Fibroblast of pulmonary artery (primary cell): ENCODE measurements at places on chromosomes 13 and 19.

GRCh38 chr13:111590796-111591195 is 270.4 kb downstream of the TEX29 start:
- no peak for DNase-seq

- DNase-seq = peak; percentile 44
Measured at GRCh38 chr19:3369337-3370213, 3.2 kb downstream of the NFIC start.

GRCh38 chr19:3725640-3726310 is 17.6 kb downstream of the TJP3 start:
- no peak for DNase-seq

DNA sequence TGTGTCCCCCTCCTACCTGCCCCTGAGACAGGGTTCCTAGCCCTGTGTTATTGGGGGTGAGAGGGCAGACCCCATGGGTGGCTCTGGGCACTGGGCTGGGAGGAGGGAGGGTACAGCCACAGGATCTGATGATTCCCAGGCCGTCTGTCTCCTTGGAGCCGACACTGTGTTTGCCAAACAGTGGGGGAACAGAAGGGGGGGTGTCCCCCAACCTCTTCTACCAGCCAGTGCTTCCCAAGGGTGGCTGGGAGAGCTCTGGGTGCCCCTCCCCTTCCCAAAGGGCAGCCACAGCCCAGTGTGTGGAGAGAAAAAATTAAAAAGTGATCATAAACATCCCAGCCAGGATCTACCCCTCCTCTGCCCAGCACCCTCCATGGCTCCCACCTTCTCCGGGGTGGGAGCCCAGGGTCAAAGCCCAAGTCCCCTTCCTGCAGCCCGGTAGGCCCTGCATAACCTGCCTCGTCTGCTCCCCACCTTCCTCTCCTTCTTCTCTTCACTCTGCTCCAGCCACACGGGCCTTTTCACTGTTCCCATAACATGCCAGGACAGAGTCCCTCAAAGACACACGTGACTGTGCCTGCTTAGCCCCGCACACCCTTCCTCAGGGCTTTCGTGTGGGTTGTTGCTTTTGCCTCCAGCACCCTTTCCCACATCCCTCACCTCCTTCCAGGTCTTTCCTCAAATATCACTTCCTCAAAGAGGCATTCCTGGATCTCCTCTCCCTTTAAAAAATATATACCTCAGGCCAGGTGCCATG is 1.4 kb upstream of the PLIN4 start:
- DNase-seq = peak; percentile 19

GRCh38 chr13:20911037-20911436 is 8.5 kb upstream of the XPO4 start:
- DNase-seq = no peak

DNA sequence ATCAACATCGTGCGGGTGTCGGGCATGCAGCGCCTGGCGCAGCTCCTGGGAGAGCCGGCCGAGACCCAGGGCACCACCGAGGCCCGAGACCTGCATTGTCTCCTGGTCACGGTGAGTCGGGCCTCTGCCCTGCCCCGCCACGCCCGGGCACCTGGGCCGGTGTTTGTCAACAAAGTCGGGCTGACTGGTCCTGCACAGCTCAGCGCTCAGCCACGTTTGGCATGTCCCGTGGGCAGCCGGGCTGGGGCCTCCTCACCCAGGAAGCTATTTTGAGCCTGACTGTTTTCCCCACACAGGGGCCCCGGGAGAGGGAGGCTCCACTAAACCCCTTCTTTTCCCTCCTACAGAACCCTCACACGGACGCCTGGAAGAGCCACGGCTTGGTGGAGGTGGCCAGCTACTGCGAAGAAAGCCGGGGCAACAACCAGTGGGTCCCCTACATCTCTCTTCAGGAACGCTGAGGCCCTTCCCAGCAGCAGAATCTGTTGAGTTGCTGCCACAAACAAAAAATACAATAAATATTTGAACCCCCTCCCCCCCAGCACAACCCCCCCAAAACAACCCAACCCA is 1.3 kb downstream of the GADD45B start:
- no peak for DNase-seq

DNA sequence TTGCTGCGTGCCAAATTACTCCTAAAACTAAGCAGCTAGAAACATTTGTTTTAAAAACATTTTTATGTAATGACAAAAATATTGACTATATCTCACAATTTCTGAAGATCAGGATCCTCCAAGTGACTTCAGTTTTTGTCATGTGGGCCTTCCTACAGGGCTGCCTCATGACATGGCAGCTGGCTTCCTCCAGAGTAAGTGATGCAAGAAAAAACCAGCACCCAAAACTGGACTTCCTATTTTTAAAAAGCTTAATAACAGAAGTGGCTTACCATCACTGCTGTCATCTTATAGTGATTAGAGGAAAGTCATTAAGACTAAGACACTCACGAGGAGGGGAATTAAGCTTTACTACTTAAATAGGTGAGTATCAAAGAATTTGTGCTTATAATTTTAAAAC is 681.7 kb downstream of the PCDH17 start:
- no peak for DNase-seq

- DNase-seq = no peak
Measured at GRCh38 chr13:24642219-24642618, 38.0 kb upstream of the ATP12A start.

DNA sequence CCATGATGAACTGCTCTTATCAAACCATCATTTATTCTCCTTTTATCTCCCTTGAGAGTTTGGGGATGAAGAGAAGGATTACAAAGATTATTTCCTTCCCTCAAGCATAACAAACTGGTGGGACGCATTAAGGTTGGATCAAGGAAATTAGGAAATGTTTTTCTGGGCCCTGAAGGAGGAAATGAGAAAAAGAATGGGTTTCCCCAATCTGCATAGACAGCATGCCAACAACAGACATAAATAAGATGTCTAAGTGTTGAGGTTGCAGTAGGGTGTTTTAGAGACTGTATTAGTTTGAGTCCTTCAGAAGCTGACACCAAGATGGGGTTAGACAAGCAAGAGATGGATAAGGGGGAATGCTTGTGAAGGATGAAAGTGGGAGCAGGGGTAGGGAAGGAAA is 7.3 kb downstream of the EPSTI1 start:
- DNase-seq = no peak

GRCh38 chr19:44212866-44213346 is 574 bp downstream of the ZNF227 start:
- peak; percentile 37 for DNase-seq

DNA sequence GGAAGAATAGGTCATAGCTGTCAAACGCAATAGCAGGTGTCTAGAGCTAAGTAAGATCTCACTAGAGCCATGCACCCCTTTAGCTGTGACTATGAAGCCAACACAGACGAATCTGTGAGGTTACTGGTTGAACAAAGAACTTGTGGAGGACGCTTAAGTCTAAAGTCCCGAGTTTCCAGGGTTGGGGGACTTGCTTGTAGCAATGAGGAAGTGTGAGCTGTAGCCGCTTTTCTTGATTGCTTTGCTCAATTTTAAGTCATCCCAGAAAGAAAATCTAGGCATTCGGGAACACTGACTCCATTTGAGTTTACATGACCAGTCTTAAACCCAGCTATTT is 1.6 kb downstream of the GPC5 start:
- no peak for DNase-seq

DNA sequence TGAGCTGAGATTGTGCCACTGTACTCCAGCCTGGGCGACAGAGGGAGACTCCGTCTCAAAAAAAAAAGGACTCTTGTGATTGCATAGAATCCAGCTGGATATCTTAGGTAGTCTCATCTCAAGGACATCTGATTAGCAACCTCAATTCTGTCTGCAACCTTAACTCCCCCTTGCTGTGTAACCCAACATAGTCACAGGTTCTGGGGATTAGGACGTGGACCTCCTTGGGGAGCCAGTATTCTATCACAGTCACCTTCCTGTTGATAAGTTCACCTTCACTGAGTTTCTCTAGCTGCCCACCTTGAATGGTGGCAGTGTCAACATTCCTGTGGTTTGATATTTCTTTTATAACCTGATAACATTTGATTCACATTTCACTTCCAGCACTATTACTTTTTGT is 27.2 kb downstream of the GPR18 start:
- DNase-seq = no peak

- no peak for DNase-seq
Measured at GRCh38 chr19:15976836-15977689, 28.3 kb downstream of the OR10H4 start.

- DNase-seq = no peak
Measured at GRCh38 chr19:40785526-40785925, 7.5 kb downstream of the RAB4B start.

- no peak for DNase-seq
Measured at GRCh38 chr19:19427944-19428343, 22.5 kb downstream of the GATAD2A start.

DNA sequence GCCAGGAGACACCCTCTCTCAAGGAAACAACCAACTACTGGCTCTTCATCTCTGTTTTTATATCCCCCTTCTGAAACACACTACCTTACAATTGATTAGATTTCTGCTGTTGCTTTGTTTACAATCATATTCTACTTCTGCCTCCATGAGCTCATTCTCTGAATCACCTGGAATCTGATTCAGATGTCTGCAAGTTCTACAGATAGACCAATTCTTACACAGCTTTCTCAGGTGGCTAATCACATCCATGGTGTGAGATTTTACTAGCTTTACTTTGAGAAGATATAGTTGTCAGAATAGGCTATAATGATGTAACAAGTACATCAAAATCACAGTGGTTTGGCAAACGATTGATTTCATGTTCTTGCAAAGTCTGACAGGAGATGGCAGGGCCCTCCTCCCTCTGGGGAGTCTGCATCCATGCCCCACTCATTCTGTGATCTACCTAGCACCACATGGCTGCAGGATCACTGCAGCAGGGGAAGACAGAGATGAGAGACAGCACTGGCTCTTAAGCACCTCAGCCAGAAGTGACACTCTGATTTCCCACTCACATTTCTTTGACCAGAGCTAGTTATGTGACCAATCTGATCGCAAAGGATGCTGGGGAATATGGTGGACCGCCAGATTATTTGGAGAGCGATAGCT is 243.7 kb downstream of the FOXO1 start:
- no peak for DNase-seq

GRCh38 chr13:104592545-104593250 is 1526.5 kb upstream of the SLC10A2 start:
- DNase-seq = no peak

DNA sequence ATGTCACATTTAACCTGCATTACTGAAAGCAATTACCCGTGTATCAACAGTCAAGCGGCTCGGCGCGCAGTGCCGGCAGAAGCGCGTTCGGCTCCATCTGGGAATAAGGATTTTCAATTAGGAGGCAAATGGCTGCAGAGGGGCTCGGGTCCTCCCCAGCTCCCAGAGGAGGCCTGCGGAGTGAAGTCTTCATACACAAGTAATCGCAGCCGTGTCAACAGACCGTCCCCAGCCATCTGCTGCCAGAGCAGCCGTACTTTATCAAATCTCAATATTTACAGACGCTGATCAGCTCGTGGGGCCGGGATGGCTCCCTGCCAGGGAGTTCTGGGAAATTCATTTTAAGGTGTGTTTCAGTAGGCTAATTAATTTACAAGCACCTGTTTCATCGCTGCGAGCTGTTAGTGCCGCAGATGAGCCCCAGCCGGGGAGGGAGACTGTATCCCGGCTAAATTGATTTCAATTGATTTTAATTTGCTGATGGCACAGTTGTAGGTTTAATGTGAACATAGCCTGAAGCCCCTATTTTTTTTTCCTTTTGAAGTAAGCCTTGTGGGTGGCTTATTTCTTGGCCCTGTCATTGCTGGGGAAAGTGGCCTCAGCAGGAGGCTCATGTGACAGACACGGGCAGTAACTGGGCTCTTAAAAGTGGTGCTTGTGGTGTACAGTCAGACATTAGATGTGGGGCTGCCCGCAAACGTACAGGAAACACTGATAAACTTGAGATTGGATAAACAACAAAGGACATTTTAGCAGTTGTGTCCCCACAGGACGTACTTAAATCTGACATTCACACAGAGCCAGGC is 252.7 kb downstream of the TEX29 start:
- DNase-seq = no peak

DNA sequence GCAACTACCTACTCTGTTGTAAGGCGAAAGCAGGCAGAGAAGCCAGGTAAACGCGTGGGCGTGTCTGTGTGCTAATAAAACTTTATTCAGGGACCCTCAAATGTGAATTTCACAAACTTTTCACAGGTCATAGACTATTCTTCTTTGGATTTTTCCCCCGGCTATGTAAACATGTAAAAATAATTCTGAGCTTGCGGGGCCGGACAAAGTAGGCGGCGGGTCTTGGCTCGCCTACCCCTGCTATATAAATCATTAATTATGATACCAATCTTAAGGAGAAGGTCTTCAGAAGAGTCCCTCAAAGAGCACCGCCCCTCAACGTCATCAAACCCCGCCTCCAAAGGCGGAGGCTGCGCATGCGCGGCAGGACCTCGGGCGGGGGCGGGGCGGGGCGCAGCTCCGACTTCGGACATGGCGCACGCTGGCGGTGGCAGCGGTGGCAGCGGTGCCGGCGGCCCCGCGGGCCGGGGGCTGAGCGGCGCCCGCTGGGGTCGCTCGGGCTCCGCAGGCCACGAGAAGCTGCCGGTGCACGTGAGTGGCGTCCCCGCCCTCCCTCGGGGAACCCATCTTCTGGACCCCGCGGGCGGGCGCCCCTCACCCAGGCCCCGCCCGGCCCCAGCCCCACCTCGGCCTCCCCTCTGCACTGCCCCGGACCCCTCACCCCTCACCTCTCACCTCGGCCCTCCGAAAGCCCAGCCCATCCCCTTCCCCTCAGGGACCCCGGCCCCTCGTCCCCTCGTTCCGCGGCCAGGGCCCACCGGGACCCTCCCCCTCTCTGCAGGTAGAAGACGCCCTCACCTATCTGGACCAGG is at the start of gene SIN3B:
SIN3B (plus strand) TSS at position 389 of the 812 bp plus-strand sequence; CDS start at position 412, 23 bp downstream.
- peak; percentile 89 for DNase-seq

GRCh38 chr13:76790980-76791819 is 95.0 kb downstream of the KCTD12 start:
- peak; percentile 22 for DNase-seq

DNA sequence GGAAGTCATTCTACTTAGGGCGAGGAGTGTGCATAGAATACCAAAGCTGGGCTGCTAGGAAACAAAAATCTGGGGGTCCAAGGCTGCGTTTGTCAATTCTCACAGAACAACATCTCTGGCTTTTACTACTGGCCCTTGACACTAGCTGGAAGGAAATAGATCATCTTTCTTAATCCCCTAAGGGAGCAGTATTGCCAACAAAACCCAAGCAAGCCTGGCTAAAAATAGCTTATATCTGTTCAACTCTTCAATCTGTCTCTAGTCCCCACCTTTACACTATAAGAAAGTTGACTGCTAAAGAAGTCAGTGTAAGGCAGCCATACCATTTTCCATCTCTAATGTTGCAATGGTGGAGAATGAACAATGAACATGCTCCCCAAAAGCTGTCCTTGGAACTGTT is 107.8 kb upstream of the SPRY2 start:
- DNase-seq = no peak

- peak; percentile 89 for DNase-seq
Measured at GRCh38 chr19:17841810-17842662, 5.7 kb downstream of the JAK3 start.

DNA sequence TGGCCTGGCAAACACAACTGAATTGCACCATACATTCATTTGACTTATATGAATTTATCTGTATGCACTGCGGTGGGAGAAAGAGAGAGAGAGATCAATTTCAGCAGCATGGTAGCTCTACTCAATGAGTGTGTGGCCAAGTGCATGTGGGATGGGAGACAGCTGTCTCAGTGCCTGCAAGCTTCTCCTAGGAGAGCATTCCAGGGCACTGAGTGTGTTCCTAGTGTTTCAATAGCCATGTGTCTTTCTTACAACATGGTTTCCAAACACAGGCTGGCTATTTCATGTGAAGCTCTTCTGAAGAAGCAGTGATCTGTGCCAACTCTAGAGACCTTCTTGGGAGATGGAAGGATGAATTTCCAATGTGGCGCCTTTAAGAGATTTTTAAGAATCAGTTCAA is 43.5 kb downstream of the NEK5 start:
- DNase-seq = peak; percentile 70

GRCh38 chr19:29671393-29672160 is 6.3 kb downstream of the PLEKHF1 start:
- peak; percentile 72 for DNase-seq
